ENCODE measurements at places on chromosomes 16 and 17.

DNA sequence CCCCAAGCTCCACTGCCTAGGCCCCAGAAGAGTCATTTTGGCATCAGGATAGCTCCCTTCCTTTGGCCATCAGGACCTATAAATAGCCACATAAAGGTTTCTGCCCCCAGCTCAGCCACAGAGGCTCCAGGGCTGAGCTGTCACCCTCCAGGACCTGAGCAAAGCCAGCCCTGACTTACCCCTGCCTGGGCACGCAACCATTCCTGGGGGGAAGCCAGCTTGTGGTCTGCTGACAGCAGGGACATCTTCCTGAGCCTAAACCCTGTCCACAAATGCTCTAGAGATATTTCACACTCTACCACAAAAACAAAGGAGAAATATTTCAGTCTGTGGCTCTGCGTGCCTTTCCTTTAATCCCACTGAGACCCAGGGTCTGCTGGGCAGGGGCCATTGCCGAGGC, 123.7 kb upstream of the CCL2 start:
- no peak for DNase-seq

- DNase-seq, result no peak
Observed at GRCh38 chr17:82679586-82680465, 18.7 kb downstream of the RAB40B start.

- DNase-seq, result no peak
Observed at GRCh38 chr17:51461578-51462004, 201.2 kb downstream of the UTP18 start.

- DNase-seq, result no peak
Observed at GRCh38 chr17:75006653-75007052, 5.8 kb upstream of the MRPL58 start.

GRCh38 chr17:6465206-6466003, 21.1 kb downstream of the PIMREG start:
- DNase-seq, result no peak

DNA sequence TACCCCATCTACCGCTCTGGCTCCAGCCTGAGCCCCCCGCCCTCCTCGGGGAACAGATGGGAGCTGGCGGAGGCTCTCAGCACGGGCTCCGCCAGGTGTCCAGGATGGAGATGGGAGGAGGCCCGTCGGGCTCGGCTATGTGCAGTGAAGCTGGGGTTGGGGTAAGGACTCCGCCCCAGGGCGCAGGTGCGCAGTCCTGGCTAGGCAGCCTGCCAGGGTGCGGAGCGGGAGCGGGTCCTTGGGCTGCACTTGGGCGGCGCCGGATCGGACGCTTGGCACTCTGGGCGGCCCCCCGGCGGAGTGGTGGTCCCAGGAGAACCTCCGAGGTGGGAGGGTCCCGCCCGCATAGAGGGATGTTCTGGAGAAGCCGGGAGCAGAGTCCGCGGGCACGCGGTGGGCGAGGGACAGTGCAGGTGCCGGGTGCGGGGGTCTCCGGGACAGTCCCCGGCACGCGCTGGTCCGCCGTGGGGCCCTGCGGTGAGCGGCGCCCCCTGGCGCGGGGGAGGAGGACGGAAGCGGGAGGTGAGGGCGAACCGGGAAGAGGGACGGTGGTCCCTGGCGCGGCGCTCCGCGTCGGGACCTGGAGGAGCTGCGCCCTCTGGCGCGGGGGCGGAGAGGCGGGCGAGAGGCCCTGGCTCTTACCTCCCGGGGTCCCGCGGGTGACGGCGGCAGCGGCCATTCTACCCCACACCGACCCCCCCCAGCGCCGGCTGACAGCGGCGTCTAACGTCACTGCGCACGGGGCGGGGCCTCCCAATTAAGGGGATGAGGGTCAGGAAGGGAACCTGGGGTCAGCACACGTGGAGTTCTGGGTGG, at the start of gene CAMTA2:
Gene CAMTA2 (minus strand): TSS at position 725 of the 816 bp plus-strand sequence. CDS start 1,453 bp downstream, outside the sequence.
- no peak for DNase-seq

GRCh38 chr17:58330538-58330996, 2.0 kb upstream of the TSPOAP1 start:
- DNase-seq, result no peak

DNA sequence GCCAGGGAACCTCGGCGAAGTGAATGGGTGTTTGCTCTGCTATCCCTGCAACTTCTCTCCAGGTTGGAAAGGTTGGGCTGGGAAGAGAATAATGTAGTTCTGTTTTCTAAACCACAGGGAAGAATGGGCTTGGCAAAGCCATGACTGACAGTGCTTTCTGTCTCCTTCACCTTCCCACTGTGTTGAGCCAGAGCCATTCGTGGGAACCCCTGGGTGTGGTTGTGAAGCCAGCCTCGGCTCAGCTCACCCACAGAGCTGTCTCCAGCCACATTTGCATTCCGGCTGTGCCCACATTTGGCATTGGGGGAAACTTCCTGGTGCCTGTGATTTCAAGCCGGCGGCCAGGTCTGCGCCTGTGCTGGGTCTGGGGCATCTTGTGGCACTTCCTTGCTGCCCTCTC, 39.9 kb downstream of the BAIAP2 start:
- DNase-seq, result no peak

DNA sequence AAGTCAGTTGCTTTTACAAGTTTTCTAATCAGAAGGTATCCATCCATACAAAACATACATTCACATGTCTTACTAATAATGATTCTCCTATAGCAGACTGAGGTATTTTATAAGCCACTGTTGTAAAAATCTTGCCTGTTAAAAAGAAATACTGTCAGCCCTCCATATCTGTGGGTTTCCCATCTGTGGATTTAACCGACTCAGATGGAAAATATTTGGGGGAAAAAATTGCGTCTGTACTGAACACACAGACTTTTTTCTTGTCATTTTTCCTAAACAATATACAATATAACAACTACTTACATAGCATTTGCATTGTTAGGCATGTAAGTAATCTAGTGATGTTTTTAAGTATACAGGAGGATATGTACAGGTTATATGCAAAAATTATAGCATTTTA, 90.4 kb downstream of the PARN start:
- DNase-seq, result no peak

DNA sequence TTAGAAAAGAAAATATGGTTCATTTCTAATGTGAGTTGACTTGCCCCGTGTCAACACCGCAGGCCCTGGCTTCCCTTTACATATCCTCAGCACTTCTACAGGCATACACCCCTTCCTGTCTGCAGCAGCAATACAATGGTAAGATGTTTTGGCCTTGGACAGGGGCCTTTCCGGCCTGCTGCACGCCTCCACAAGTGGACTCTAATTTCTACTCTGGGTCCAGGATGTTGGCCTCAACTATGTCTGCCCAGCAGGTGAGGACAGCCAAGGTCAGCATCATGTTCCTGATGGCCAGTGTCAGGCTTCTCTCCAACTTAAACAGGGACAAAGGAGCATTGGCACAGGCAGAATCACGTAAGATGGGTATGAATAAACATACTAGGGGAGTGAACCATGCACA, 11.0 kb downstream of the C17orf67 start:
- DNase-seq, result peak; percentile 43

DNA sequence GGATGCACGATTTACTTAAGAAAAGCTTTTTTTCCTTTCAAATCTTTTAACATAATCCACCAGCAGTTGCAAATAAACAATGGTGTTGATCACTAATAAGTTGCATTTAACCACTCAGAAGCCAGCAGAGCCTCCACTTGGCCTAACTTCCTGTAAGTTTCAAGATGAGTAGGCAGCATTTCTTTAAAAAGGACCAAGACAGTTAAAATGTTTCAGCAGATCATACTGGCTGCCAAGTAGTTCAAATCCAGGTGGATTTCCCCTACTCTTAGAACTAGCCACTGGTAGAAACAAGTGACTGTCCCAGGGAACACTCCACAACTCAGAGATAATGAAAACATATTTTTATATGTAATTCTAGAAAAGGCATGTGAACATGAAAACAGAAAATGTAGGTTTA, 17.0 kb upstream of the RFFL start:
- no peak for DNase-seq

DNA sequence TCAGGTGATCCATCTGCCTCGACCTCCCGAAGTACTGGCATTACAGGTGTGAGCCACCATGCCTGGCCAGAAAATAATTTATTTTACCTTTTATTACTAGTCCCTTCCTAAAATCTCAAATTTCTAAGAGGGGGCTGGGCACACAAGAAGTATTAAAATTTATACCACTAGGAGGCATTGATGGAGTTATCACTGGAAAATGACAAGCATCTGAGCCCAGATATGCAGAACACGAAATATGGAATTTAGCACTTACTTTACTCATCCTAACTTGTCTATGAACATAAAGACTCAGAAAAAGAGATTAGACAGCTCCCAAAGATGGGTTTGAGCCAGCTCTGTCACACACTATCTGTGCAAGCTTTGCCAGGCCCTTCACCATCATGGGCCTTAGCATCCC, 46.4 kb downstream of the STAT5A start:
- DNase-seq, result no peak

DNA sequence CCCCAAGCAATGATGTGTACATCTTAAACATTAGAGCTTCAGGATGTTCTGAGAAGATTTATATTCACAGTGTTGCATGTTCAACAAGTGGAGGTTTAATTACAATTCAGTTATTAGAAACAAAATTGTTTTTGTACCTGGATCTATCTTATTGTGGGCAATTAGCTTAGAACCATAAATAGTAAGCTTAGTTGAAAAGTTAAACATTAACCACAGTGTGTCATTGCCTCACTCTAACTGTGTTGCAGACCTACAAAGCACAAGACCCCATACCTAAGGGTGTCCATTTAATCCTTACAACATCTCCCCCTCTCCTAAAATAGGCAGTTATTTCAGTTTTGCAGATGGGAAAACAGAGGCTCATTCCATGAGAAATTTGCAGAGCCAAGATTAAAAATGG, 632.0 kb upstream of the SOX9 start:
- no peak for DNase-seq

DNA sequence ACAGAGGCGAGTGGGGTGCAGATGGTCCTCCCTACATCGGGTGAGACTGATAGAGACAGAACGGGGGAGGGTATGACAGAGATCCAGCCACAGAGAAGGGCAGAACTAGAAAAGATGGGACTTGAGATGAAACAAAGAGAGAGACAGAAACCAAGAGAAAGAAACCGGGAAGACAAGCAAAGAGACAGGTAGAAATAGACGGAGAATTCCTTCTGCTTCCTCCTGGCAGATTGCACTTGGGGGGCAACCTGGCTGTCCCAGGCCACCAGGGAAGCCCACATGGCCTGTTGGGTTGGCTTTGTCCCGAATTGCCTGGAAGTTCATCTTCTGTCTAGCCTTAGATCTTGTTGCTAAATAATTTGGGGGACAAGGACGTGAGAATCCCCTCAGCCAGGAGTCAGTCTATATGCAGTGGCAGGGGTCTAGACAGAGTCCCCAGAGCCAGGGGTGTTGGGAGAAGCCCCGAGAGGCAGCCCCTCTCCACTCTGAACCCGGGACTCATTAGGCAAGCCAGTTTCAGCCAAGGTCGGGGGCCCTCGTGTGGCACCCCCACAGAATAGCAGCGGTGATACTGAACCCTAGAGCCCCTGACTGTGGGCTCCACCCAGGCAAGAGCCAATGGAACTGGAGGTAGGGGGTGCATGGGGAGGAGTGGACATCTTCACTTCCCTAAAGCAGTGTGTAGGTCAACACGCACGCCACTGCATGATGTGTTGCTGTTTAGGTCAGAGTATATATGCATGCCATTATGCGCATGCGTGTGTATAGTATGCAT, 627 bp upstream of the TSPOAP1 start:
- no peak for DNase-seq

- no peak for DNase-seq
Observed at GRCh38 chr16:10833271-10833670, 14.7 kb upstream of the TVP23A start.

GRCh38 chr16:29744541-29745101, 1.2 kb downstream of the C16orf54 start:
- DNase-seq, result no peak

DNA sequence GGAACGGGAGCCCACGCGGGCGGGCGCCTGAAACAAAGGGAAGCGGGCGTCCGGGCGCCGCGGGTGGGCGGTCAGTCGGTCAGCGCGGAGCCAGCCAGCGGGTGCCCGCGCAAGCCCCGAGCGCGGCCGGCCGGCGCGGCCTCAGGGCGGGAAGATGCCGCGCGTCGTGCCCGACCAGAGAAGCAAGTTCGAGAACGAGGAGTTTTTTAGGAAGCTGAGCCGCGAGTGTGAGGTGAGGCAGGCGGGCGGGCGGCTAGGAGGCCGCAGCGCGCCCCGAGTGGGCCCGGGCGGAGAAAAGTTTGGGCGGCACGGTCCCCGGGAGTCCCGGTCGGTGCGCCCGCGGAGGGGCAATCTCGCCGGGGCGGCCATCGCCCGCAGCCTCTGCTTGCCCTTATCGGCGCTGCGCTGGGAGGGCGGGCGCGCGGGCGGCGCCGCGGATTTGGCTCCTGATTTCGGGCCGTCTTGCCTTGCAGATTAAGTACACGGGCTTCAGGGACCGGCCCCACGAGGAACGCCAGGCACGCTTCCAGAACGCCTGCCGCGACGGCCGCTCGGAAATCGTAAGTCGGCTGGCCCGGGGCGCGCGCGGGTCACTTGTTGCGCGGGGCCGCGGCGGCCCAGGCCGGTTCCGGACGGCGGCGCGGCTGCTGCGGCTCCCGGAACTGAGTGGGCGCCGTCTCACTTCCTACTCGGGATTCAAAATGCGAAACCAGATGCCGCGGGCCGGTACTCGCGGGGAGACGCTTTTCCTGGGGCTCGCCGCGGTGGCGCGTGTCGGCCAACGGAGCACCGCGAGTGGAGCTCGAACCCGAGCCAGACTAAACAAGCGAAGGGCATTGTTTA, 526 bp downstream of the CBFB start:
- no peak for DNase-seq

GRCh38 chr17:64535357-64535756, 28.6 kb downstream of the CEP95 start:
- no peak for DNase-seq

DNA sequence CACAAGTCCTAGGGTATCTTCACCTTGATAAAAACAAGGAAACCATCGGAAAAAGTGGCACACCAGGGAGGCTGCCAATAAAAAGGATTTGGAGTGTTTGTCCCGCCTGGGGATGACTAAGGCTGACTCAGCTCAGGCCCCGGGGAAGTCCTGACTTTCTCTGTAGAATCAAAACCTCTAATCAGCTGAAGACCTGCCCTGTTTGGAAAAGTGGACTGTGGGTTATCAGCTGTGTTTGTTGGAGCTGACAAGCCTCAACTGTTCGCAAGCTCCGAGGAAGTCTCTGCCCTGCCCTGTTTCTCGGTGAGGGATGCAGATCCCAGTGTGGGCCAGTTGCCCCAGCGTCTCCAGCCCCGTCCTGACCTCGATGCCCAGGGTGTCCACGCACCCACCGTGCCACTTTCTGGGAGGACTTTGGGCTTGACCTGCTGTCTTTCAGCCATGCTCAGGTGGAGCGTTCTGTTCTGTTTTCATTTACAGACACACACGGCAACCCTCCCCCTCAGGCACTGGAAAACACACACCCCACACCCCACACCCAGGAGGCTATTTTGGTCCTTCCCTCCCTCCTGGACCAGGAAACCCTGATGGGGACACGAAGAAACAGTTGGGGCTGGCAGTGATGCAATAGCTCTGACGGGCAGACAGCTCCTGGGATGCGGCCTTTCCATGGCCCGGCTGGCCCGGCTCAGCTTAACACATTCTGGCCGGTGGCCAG, 27.6 kb upstream of the PITPNA start:
- DNase-seq, result peak; percentile 71

GRCh38 chr17:33023790-33024189, 32.1 kb downstream of the SPACA3 start:
- no peak for DNase-seq

- DNase-seq, result no peak
Observed at GRCh38 chr16:50982808-50983207, 168.3 kb downstream of the SALL1 start.
